T-cell (primary cell): ENCODE measurements at places on chromosomes 16 and 17.

- H3K4me3 ChIP-seq: no peak overlapping the region
- no peaks in the 10 kb centered on the region for H3K36me3 ChIP-seq
- no peak overlapping the region for H3K27ac ChIP-seq
- H3K4me1 ChIP-seq: no peaks in the 10 kb centered on the region
Observed at GRCh38 chr17:13522749-13523148, 79.0 kb downstream of the HS3ST3A1 start.

DNA sequence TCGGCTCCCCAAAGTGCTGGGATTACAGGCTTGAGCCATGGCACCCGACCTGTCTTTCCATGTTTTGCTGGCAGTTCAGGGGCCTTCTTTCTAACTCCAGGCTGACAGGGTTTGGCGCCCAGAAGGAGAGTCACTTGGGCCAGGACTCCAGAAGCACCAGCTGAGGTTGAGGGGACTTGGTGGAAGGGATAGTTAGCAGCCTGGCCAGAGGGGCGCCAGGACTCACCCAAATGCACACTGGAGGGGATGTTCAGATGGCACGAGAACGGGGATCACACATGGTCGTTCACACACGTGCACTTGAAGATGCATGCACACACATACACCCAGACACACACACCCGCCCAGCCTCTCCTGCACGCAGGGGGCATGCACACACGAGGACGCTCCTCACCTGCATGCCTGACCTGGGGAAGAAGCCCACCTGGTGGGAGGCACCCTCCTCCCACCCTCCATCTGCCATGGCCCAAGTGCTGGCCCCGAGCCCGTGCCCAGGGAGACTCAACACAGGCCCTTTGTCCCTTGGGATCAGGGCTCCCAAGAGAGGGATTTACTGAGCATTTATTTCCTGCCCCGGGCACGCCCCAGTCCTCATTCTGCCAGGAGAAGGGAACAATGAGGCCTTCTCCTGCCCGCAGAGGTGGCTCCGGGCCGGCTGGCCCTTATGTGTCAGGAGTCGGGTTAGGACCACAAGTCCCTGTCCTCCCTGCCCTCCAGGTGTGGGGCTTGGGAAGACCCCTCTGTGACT lies 2.3 kb upstream of the PRSS21 start:
- H3K36me3 ChIP-seq: no peaks in the 10 kb centered on the region
- no peak overlapping the region for H3K4me3 ChIP-seq
- DNase-seq: no peak
- peaks cover 50% of the 10 kb centered on the region for H3K27me3 ChIP-seq
- no peak overlapping the region for H3K27ac ChIP-seq

GRCh38 chr16:57153841-57154240 lies 32.0 kb downstream of the PSME3IP1 start:
- DNase-seq: no peak
- no peaks in the 10 kb centered on the region for H3K27me3 ChIP-seq
- H3K4me3 ChIP-seq: no peak overlapping the region
- H3K27ac ChIP-seq: no peak overlapping the region
- peaks cover 70% of the 10 kb centered on the region for H3K36me3 ChIP-seq
- peaks cover 13% of the 10 kb centered on the region for H3K4me1 ChIP-seq

- no peak overlapping the region for H3K4me3 ChIP-seq
- DNase-seq: no peak
- no peaks in the 10 kb centered on the region for H3K27me3 ChIP-seq
- H3K4me1 ChIP-seq: no peaks in the 10 kb centered on the region
Observed at GRCh38 chr16:74073456-74073855, 223.2 kb upstream of the PSMD7 start.

GRCh38 chr16:26795184-26795583 lies 271.5 kb upstream of the C16orf82 start:
- H3K27me3 ChIP-seq: no peaks in the 10 kb centered on the region
- H3K4me3 ChIP-seq: no peak overlapping the region
- H3K27ac ChIP-seq: no peak overlapping the region
- no peak for DNase-seq
- no peaks in the 10 kb centered on the region for H3K36me3 ChIP-seq

DNA sequence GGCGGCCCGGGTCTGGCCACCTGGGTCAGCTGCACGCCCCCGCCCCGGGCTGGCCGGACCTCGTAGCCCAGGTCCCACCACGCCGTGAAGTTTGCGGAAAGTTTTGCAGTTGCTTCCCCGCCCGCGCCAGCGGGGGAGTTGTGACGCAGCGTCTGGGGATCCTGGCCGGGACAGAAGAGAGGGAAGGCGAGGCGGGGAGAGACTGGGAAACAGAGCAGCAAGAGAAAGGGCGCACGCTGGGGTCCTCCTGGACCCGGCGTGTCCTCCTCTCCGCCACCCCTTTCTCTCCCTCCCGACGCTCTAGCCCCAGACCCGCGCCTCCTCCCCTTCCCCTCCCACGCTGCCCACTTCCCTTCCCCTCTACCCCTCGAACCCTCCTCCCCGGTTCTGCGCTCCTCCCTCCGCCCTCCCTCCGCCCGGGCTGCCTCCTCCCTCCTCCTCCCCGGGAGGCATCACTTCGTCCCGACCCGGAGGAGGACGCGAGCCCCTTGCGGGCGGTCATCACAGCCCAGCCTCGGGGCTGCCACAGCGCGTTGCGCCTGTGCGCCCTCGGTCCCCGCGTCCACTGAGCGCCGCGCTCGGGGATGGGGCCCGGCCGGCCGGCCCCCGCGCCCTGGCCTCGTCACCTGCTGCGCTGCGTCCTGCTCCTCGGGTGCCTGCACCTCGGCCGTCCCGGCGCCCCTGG lies at the start of gene MRC2:
Gene MRC2, plus strand, starts transcription at position 452 of the 685 bp plus-strand sequence. Its CDS starts 133 bp downstream, at position 585.
- peak within 1 kb of the TSS; percentile 34 for H3K4me3 ChIP-seq
- peaks cover 62% of the 10 kb centered on the region for H3K27me3 ChIP-seq
- no peak within 1 kb of the TSS for H3K27ac ChIP-seq
- no peaks in the 10 kb centered on the region for H3K36me3 ChIP-seq
- peak; percentile 8 for DNase-seq

DNA sequence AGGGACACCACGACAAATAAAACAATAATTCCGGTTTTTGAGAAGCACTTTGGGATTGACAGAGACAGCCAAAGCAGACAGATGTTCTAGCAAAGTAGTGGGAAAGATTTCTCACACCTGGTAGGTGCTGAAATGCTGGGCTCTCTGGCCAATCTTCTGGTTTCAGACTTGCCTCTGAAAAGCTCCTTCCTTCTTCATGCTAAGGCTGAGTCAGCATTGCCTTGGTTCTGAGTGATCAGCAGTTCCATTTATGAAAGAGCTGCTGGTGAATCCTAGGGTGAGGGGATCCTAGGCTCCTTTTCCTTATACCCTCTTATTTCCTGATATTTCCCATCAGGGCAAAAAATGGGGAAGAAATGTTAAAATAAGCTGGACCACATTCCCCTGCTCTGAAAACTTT lies 268.7 kb upstream of the SALL1 start:
- no peak overlapping the region for H3K27ac ChIP-seq
- DNase-seq: no peak
- H3K4me1 ChIP-seq: no peaks in the 10 kb centered on the region
- H3K27me3 ChIP-seq: no peaks in the 10 kb centered on the region
- no peak overlapping the region for H3K4me3 ChIP-seq

DNA sequence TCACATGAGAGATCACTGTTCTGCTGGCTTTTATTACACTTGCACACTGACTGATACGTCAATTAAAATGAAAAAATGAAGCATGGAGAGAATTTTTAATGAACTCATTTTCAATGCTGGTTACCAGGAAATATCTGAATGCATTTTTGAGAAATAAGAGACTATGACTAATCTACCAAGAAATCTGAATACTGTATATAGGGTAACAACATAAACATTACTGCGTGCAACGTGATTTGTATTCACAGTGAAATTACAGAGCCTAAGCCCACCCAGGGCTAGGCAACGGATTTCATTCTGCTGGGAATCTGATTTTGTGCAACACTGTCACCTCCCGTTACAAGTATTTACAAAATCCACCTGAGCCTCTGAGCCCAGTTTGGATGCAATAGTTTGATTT lies 23.8 kb upstream of the LCMT1 start:
- H3K4me1 ChIP-seq: no peaks in the 10 kb centered on the region
- H3K4me3 ChIP-seq: no peak overlapping the region
- H3K36me3 ChIP-seq: no peaks in the 10 kb centered on the region
- H3K27ac ChIP-seq: no peak overlapping the region

DNA sequence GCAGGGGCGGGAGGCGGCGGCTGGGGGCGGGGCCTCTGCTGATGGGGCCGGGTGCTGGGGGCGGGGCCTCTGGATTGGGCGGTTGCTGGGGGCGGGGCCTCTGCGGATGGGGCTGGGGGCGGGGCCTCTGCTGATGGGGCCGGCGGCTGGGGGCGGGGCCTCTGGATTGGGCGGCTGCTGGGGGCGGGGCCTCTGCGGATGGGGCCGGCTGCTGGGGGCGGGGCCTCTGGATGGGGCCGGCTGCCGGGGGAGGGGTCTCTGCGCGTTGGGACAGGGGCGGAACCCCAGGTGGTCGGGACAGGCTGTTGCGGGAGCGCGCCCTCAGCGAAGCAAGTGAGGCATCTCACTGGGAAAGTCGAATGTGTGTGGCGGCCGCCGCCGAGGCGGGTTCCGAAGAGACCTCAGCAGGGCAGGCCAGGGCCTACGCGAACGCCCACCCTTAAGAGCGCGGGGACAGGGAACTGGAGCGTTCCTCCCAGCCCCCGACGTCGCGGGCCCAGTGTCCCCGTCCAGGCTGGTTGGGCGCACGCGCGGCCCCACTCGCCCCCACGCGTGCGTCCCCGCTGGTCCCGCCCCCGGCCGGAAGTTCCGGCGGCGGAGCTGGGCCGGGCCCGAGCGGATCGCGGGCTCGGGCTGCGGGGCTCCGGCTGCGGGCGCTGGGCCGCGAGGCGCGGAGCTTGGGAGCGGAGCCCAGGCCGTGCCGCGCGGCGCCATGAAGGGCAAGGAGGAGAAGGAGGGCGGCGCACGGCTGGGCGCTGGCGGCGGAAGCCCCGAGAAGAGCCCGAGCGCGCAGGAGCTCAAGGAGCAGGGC lies at the start of gene STUB1:
Gene STUB1, plus strand, starts transcription at position 597 of the 811 bp plus-strand sequence. Its CDS starts 116 bp downstream, at position 713.
- H3K27me3 ChIP-seq: peaks cover 19% of the 10 kb centered on the region
- H3K36me3 ChIP-seq: peaks cover 20% of the 10 kb centered on the region
- DNase-seq: peak; percentile 67
- peak within 1 kb of the TSS; percentile 80 for H3K4me3 ChIP-seq
- H3K4me1 ChIP-seq: peaks cover 2% of the 10 kb centered on the region
- peak within 1 kb of the TSS; percentile 69 for H3K27ac ChIP-seq

- no peaks in the 10 kb centered on the region for H3K27me3 ChIP-seq
- no peak overlapping the region for H3K4me3 ChIP-seq
- H3K27ac ChIP-seq: no peak overlapping the region
- H3K4me1 ChIP-seq: no peaks in the 10 kb centered on the region
Observed at GRCh38 chr16:47511882-47512281, 50.8 kb downstream of the PHKB start.

DNA sequence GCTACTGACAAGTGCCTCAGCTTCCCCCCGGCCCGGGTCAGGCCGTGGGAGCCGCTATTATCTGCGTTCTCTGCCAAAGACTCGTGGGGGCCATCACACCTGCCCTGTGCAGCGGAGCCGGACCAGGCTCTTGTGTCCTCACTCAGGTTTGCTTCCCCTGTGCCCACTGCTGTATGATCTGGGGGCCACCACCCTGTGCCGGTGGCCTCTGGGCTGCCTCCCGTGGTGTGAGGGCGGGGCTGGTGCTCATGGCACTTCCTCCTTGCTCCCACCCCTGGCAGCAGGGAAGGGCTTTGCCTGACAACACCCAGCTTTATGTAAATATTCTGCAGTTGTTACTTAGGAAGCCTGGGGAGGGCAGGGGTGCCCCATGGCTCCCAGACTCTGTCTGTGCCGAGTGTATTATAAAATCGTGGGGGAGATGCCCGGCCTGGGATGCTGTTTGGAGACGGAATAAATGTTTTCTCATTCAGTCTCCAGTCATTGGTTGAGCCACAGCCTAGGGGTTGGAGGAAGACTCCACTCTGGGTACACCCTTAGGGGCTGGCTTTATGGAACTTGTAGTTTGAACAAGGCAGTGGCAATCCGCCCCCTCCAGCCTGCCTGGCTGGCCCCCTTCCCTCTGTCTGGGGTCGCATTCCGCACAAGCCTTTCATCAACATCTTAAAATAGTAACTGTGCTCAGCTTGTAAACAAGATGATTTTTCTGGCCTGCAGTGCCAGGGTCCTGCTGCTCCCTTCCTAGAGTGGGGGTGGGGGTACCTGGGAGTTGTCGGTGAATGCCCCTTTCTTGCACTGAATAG lies 4.1 kb downstream of the SYNGR2 start:
- DNase-seq: no peak
- peak overlapping the region; percentile 54 for H3K27ac ChIP-seq
- peaks cover 77% of the 10 kb centered on the region for H3K4me1 ChIP-seq
- no peak overlapping the region for H3K4me3 ChIP-seq
- H3K27me3 ChIP-seq: no peaks in the 10 kb centered on the region
- H3K36me3 ChIP-seq: peaks cover 14% of the 10 kb centered on the region

DNA sequence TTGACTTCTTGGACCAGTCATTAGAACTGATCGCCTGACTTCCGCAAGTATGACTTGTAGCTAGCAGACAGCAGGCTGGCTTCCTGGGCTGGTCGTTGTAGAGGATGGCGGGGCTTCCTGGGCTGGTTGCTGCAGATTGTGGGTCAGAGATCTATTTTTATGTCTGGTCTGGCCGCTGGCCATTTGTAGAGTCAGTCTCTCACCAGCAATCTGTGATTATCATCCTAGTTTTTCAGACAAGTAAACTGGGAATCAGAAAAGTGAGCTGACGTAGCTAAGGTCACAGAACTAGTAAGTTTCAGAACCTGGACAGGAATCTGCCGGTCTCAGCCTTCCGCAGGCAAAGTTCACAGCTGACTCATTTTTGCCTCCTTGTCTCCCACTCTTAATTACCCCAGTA lies 19.1 kb downstream of the GPR142 start:
- H3K36me3 ChIP-seq: no peaks in the 10 kb centered on the region
- H3K4me1 ChIP-seq: no peaks in the 10 kb centered on the region
- peaks cover 19% of the 10 kb centered on the region for H3K27me3 ChIP-seq
- H3K4me3 ChIP-seq: no peak overlapping the region

DNA sequence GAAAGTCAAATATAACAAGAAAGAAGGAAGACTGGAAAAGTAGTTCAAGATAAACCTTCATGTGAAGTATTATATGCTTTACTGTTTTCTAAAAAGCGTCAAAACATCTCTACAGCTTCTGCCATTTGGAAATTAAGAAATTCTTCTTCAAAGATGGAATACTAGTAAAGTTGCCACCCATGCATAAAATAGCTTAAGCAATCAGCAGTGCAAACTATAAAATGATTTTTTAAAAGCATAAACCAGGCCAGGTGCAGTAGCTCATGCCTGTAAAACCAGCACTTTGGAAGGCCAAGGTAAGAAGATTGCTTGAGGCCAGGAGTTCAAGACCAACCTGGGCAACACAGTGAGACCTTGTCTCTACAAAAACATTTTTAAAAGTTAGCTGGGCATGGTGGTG lies 68.2 kb downstream of the USP32 start:
- H3K36me3 ChIP-seq: no peaks in the 10 kb centered on the region
- H3K4me3 ChIP-seq: no peak overlapping the region
- H3K27me3 ChIP-seq: no peaks in the 10 kb centered on the region

GRCh38 chr16:53183442-53183841 lies 128.7 kb downstream of the CHD9 start:
- no peak overlapping the region for H3K27ac ChIP-seq
- no peaks in the 10 kb centered on the region for H3K27me3 ChIP-seq
- DNase-seq: no peak
- no peak overlapping the region for H3K4me3 ChIP-seq

DNA sequence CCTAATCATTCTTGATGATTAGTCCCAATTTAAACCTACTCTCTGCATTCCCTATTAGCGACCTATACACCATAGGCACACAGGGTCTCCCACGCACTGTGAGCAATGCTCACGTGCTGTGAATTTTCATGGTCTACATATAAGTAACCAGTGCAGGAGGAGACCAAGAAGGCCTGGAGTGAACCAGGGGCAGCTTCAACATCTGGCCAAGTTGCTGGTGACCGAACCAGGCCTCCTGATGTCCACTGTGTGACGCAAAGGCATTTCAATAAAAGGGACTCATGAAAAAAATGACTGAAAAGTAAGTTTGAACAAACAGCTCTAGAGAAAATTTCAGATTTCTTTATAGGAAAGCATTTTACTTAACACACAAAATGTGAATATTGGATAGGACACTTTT lies 107.0 kb downstream of the ZFHX3 start:
- no peak overlapping the region for H3K4me3 ChIP-seq
- no peaks in the 10 kb centered on the region for H3K4me1 ChIP-seq
